ENCODE measurements at places on chromosomes 7 and 10. TPM values are rescaled to one million over a fixed set of nuclear protein-coding genes. Genes with fewer than 3 reads are reported as not detected.

ETV1 gene
- total RNA-seq = not detected

OGDHL gene
- not detected for total RNA-seq

STEAP1B gene
- 8.8 TPM for total RNA-seq

DNA sequence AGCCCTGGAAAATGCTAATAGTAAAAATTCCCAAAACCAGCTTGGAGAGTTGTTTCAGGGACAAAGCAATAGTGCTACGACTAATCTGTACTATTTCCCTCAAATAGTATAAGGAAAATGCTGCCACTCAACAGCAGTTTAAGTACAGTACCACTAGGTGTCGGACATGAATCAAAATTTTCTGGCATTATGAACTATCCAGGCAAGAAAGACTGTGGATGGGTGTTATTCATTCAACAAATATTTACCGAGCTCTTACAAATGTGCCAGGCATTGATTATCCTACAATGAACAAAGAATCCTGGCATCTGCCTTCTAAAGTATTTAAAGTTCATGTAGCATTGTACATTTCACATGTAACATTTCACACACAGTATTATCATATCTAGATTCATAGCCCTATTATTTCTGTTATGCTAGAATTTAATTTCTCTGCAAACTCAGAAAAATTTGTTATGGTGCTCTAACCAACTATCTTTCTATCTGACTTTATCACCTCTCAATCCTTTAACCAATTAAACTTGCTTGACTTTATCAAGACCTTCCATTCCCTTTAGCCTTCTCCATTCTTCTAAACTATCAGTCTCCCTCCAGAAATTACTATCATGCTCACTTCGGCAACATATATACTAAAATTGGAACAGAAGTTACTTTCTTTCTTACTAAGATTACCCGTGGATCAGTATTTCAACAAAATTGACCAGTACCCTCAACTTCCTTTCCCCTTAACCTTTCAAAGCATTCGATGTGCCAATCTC is 80.6 kb downstream of the ARHGAP21 start:
- peak; percentile 57 for DNase-seq
- H3K27ac ChIP-seq = no peak overlapping the region
- H3K4me3 ChIP-seq = no peak overlapping the region
- H3K27me3 ChIP-seq = no peaks in the 10 kb centered on the region
- no peaks in the 10 kb centered on the region for H3K4me1 ChIP-seq

- H3K36me3 ChIP-seq = no peaks in the 10 kb centered on the region
- no peak for DNase-seq
- H3K27me3 ChIP-seq = no peaks in the 10 kb centered on the region
- H3K4me3 ChIP-seq = no peak overlapping the region
- H3K4me1 ChIP-seq = no peaks in the 10 kb centered on the region
- H3K27ac ChIP-seq = no peak overlapping the region
Measured at GRCh38 chr7:42605406-42606192, 306.3 kb downstream of the C7orf25 start.

GRCh38 chr7:47254081-47254977 is 327.6 kb downstream of the TNS3 start:
- peak overlapping the region; percentile 5 for H3K4me3 ChIP-seq
- no peaks in the 10 kb centered on the region for H3K27me3 ChIP-seq
- peaks cover 16% of the 10 kb centered on the region for H3K4me1 ChIP-seq
- peak; percentile 81 for DNase-seq
- no peaks in the 10 kb centered on the region for H3K36me3 ChIP-seq

GRCh38 chr10:73768881-73769280 is 13.0 kb upstream of the CHCHD1 start:
- H3K4me1 ChIP-seq = peaks cover 16% of the 10 kb centered on the region
- H3K36me3 ChIP-seq = peaks cover 64% of the 10 kb centered on the region
- peak; percentile 65 for DNase-seq
- no peak overlapping the region for H3K27ac ChIP-seq
- no peaks in the 10 kb centered on the region for H3K27me3 ChIP-seq

GRCh38 chr10:27624941-27625340 is 120.7 kb downstream of the MKX start:
- H3K27me3 ChIP-seq = peaks cover 9% of the 10 kb centered on the region
- H3K4me1 ChIP-seq = no peaks in the 10 kb centered on the region
- no peak for DNase-seq
- H3K27ac ChIP-seq = no peak overlapping the region
- no peak overlapping the region for H3K4me3 ChIP-seq
- no peaks in the 10 kb centered on the region for H3K36me3 ChIP-seq

- no peak for DNase-seq
- H3K27ac ChIP-seq = no peak overlapping the region
- no peaks in the 10 kb centered on the region for H3K36me3 ChIP-seq
- H3K4me1 ChIP-seq = no peaks in the 10 kb centered on the region
Measured at GRCh38 chr7:15073301-15073700, 170.8 kb upstream of the DGKB start.

EVX1 gene
- total RNA-seq = not detected

DNA sequence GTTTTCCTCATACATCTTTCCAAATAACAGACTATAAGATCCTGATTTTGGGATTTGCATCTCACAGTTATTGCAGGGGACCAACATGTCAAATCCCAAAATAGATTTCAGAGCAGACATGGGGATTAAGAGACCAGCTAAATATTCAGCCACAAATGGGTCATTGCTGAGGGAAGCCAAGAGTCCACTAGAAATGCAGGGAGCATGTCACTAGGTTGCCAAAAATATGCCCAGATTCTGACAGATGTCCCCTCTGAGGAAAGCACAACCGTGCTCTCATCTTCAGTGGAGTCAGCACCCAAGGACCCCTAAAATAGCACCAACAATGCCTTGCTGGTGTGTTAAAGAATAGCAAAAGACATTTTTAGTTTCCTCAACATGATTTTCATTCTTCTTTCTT is 56.2 kb upstream of the AGK start:
- no peaks in the 10 kb centered on the region for H3K36me3 ChIP-seq
- H3K27ac ChIP-seq = no peak overlapping the region
- H3K4me1 ChIP-seq = no peaks in the 10 kb centered on the region
- no peak for DNase-seq
- H3K27me3 ChIP-seq = peaks cover 2% of the 10 kb centered on the region

WEE2 gene
- not detected for total RNA-seq

- no peak overlapping the region for H3K4me3 ChIP-seq
- no peak for DNase-seq
- no peaks in the 10 kb centered on the region for H3K27me3 ChIP-seq
- peaks cover 19% of the 10 kb centered on the region for H3K4me1 ChIP-seq
- no peaks in the 10 kb centered on the region for H3K36me3 ChIP-seq
Measured at GRCh38 chr10:80545258-80545881, 7.7 kb downstream of the SH2D4B start.

Data from B cell (primary cell).